Mesothelial cell of epicardium (in vitro differentiated cells): ENCODE measurements at places on chromosomes 5 and 9. TPM values are rescaled to one million over a fixed set of nuclear protein-coding genes. Genes with fewer than 3 reads are reported as not detected.

FOXB2 gene
- total RNA-seq: not detected in 3 replicates

LRRC19 gene
- not detected in 3 replicates for total RNA-seq

CCNH gene
- total RNA-seq: 35.7 to 41.8 TPM (median 39.9 TPM) in 3 replicates

DNA sequence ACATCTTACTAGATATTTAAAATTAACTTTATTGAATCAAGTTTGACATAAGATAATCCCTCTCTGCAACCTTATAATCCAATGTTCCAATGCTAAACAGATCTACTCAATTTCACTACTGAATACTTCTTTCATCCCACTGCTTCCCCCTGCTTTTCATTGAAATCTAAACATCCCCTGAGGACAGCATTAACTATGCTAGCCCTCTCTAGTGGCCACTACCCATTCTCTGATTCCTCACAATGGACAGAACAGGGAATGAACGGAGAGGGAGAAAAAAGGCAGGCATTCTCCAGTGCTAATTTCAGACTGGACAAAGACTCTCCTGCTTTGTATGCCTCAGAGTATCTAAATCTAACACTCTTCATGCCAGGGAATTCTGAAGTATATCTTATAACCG, 54.3 kb upstream of the RGS7BP start:
- no peaks in the 10 kb centered on the region for H3K4me1 ChIP-seq
- DNase-seq: no peak
- peaks cover 2% of the 10 kb centered on the region for H3K27me3 ChIP-seq
- H3K4me3 ChIP-seq: no peak overlapping the region

DMGDH gene
- total RNA-seq: 1.2 to 2.1 TPM (median 1.8 TPM) in 3 replicates

- no peaks in the 10 kb centered on the region for H3K27me3 ChIP-seq
- no peak for DNase-seq
- H3K36me3 ChIP-seq: peaks cover 2% of the 10 kb centered on the region
- peaks cover 9% of the 10 kb centered on the region for H3K4me1 ChIP-seq
- H3K27ac ChIP-seq: no peak overlapping the region
Measured at GRCh38 chr9:76441551-76442322, 17.2 kb upstream of the GCNT1 start.

DNA sequence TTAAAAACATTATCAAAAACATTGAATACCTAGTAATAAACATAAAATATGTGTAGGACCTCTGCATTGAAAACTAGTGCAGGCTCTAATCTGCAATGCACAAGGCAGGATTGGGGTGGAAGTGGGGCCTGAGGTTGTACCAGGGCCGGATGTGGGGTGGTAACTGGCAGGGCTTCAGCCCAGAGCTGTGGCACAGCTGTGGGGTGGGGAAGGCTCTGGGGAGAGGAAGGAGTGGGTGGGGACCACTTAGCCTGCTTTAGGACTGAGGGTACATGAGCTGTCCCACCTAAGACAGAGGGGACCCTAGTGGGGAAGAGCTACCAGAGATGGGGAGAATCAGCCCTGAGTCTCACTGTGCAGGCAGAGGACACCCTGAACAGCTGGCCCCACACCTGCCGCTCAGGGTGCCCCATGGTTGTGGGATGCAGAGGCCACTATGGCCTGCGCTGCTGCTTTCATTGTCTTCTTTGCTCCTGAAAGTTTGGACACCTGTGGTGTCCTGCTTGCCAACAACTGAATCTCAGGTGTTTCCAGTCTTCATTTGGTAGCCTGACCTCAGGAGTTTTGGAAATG, 311.4 kb downstream of the TLE4 start:
- no peak for DNase-seq
- no peaks in the 10 kb centered on the region for H3K4me1 ChIP-seq
- H3K27ac ChIP-seq: no peak overlapping the region

DNA sequence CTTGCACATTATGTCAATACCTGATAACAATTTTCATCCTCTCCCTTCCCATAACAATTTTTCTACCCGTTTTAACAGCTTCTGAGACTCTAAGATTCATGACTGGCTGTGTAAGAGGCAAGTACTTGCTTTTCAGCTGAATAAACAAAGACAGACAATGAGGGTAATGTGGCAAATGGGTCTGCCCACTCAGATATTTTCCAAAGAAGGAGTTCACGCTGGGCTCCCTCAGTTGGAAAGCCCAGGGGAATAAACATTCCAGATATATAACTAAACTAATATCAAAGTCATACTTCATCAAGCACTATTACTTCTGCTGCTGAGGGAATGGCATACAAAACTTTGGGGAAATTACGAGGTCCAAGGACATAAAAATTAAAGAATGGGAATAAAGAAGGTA, 24.4 kb downstream of the MEGF9 start:
- no peaks in the 10 kb centered on the region for H3K27me3 ChIP-seq
- H3K4me1 ChIP-seq: peaks cover 6% of the 10 kb centered on the region
- H3K4me3 ChIP-seq: no peak overlapping the region
- H3K27ac ChIP-seq: no peak overlapping the region
- DNase-seq: no peak

GRCh38 chr9:33151007-33151557, 16.1 kb downstream of the B4GALT1 start:
- no peaks in the 10 kb centered on the region for H3K27me3 ChIP-seq
- peaks cover 6% of the 10 kb centered on the region for H3K36me3 ChIP-seq
- peak overlapping the region; percentile 90 for H3K27ac ChIP-seq
- DNase-seq: peak; percentile 65
- no peak overlapping the region for H3K4me3 ChIP-seq

- H3K4me3 ChIP-seq: no peak overlapping the region
- DNase-seq: no peak
- H3K4me1 ChIP-seq: peaks cover 40% of the 10 kb centered on the region
- H3K27ac ChIP-seq: peak overlapping the region; percentile 39
- H3K27me3 ChIP-seq: no peaks in the 10 kb centered on the region
Measured at GRCh38 chr5:139700711-139701055, 52.5 kb downstream of the CXXC5 start.

DNA sequence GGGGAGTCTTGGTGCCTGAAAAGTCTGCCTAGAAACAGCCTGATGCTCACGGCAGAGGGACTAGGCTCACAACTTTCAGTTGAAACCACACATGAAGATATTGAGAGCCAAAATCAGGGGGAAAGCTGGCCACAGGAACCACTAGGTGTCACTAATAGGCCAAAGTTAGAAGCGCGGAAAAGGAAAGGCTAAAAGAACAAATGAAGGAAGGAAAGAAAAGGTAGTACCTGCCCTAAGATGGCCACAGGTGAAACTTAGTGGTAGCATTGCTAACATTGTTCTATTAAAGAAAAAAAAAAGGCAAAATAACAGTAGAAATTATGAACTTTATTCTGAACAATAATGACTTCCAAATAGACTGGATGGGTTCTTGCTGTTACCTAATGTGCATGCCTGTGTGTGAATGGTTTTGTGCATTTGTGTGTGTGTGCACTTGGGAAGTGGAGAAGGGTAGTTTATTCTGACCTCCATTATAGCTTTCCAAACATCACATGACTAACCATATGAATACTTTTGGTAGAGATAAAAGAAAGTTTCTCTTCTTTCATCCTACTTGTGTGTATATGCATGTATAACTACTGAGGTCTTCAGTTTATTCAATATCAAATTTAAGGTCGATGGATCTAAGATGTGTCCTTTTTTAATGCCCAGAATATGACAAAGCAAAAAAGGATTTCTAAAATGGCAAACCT, 2.1 kb upstream of the RFESD start:
- H3K36me3 ChIP-seq: no peaks in the 10 kb centered on the region
- no peak overlapping the region for H3K4me3 ChIP-seq
- no peaks in the 10 kb centered on the region for H3K27me3 ChIP-seq
- H3K4me1 ChIP-seq: peaks cover 8% of the 10 kb centered on the region
- no peak for DNase-seq

GRCh38 chr5:176870110-176870591, 29.0 kb downstream of the HK3 start:
- H3K36me3 ChIP-seq: no peaks in the 10 kb centered on the region
- H3K27ac ChIP-seq: no peak overlapping the region

DNA sequence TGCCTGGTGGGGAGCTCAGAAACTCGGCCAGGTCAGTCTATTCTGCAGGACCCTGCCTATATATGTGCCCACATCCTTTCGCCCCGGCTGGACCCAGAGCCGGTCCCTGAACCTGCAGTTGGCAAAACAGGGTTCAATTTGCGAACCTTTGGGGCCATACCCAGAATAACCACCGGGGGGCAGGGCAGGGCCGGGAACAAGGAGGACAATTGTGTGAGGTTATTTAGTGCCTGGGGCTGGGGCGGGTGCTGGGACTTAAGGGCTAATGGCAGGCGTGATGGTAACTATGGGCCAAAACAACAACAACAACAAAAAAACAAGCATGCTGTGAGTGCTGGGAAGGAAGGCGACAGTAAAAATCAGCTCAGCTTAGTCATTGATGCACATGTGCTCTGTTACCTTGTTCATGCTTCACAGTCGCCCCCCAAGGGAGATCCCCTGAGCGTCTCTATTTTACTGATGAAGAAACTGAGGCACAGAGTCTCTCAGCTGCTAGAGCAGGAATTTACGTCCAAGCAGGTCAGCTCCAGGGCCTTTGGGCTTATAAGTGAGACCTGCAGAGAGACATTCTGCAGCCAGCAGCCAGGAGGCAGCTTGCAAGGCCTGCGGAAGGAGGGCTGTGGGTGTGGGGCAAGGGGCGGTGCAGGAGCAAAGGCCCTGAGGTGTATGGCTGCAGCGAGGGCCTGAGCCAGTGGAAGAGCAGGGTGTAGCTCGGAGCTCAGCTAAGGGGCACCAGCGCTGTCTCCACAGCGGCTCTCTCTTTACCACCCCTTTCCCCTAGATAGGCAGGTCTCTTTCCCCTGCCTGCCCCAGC, 106.0 kb downstream of the PHF2 start:
- H3K4me1 ChIP-seq: no peaks in the 10 kb centered on the region
- no peak overlapping the region for H3K27ac ChIP-seq
- H3K4me3 ChIP-seq: no peak overlapping the region
- peaks cover 9% of the 10 kb centered on the region for H3K36me3 ChIP-seq
